Vagina (tissue), 2 donors: ENCODE measurements at places on chromosomes 6 and 20.

- no peak for DNase-seq
These were observed 9.5 kb downstream of the FAM209B start for GRCh38 chr20:56542489-56543030.

GRCh38 chr20:62222266-62222850, 2.3 kb upstream of the HRH3 start:
- no peak for DNase-seq

DNA sequence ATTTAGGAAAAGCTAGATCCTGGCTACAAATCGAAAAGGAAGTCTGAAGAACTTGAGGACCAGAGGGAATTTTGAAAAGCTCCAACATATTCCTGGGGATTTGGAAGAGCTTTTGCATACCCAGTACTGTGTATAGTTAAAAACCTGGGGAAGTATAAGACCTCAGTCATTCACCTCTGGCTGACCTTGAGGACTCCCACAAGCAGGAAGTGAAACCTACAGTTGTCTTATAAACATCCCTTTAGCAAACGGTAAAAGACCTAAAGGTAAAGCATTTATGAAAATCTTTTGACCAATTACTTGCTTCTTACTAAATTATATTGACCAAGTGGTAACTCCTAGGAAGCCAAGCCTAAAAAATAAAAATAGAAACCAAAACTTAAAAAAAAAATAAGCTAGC, 175.0 kb downstream of the HAO1 start:
- no peak for DNase-seq

DNA sequence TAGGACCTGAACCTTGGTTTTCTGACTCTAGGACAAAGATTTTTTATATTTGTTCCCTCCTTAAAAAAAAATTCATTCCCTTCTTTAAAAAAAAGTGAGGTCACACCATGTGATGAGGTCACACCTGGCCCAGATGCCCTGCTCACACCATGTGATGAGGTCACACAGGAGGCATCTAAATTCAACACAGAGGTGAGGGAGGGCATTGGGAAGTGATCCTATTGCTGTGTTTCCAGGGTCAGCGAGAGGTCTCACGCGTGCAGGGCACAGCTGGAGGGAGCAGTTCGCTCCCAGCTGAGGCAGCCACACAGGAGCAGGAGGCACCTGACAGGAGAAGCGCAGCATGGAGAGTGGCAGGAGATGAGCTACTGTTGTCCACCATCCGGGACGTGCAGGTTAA, 92.5 kb downstream of the SLC22A23 start:
- no peak for DNase-seq

DNA sequence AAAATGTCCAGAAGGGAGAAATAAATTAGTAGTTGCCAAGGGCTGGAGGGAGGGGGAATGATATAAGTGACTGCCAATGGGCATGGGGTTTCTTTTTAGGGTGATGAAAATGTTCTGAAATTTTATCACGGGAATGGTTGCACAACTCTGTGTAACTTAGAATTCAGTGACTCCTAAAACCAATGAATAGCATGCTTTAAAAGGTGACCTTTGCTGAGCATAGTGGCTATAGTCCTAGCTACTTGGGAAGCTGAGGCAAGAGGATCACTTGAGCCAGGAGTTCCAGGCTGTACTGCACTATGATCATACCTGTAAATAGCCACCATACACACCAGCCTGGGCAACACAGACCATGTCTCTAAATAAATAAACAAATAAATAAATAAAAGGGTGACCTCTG, 109.0 kb downstream of the ATG5 start:
- DNase-seq, result no peak

DNA sequence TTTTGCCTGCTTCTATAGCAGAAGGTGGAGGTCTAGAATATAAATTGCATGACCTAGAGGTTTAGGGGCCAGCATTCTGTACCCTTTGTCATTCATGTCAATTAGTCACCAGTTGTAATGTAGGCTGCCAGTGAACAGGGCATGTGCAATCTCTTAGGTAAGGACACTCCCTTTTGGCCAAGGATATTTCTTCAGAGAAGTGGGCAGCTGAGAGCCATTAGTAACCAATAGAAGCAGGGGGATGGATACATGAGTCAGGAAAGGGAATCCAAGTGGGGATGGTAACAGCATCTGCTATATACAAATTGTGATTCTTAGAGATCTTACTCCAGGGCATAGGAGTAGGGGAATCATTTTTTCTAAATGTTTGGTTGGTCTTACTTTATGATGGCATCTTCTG, 494.2 kb upstream of the JAG1 start:
- no peak for DNase-seq

- no peak for DNase-seq
These were observed 55.6 kb downstream of the MEP1A start for GRCh38 chr6:46848684-46849360.

GRCh38 chr6:143694560-143694959, 16.8 kb downstream of the PHACTR2 start:
- DNase-seq, result no peak

DNA sequence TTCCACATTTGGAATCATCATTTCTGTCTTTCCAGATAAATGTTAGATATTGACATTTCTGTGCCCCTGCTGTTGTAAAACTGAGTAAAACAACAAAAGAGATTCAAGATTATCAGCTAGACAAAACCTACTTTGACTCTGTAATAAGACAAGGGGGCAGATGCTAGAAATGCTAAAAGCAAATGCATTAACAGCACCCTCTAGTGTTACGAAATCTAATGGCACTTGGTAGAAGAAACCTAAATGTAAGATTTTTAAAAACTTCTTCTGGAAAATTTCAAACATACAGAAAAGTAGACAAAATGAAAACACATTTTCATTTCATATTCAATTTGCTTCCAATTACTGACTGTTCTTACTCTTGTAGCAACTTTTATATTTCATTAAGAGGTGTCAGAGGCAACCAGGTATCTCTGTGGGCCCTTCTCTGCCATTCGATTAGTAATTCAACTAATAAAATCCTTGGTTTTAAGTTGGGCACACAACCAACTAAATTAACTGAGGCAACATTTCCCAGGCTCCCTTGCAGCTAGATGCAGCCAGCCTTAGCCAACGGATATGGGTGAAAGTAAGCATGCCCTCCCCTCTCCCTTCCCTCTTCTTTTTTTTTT, 45.0 kb downstream of the SLC23A2 start:
- DNase-seq, result no peak

GRCh38 chr6:52534966-52535390, 41.9 kb downstream of the TRAM2 start:
- DNase-seq, result no peak
